ENCODE measurements at places on chromosomes 16 and 17. TPM values are rescaled to one million over a fixed set of nuclear protein-coding genes. Genes with fewer than 3 reads are reported as not detected.

NPIPB9 gene
- 1.2 TPM for total RNA-seq

ZMYND15 gene
- 0.06 TPM for total RNA-seq

HAS3 gene
- 0.66 TPM for total RNA-seq

KRT27 gene
- not detected for total RNA-seq

EME1 gene
- total RNA-seq, result 9.2 TPM

XAF1 gene
- 31.7 TPM for total RNA-seq

MPP3 gene
- total RNA-seq, result 6.7 TPM

NTN3 gene
- 0.40 TPM for total RNA-seq

ARHGAP44 gene
- 5.9 TPM for total RNA-seq

CYB561 gene
- 17.7 TPM for total RNA-seq

RAB26 gene
- 2.0 TPM for total RNA-seq

ZG16 gene
- total RNA-seq, result not detected

GINS3 gene
- total RNA-seq, result 2.8 TPM

SLC6A4 gene
- total RNA-seq, result 0.40 TPM

CCDC40 gene
- total RNA-seq, result 2.9 TPM

PNMT gene
- total RNA-seq, result not detected

ESRP2 gene
- total RNA-seq, result not detected

RTN4RL1 gene
- total RNA-seq, result 1.1 TPM

PMM2 gene
- total RNA-seq, result 27.3 TPM

Data from aortic smooth muscle cell (primary cell).